ENCODE measurements at places on chromosomes 16 and 17.

GRCh38 chr16:24778671-24779070, 49.2 kb downstream of the TNRC6A start:
- no peak for DNase-seq

- no peak for DNase-seq
Measured at GRCh38 chr17:79262624-79263023, 188.0 kb downstream of the ENGASE start.

DNA sequence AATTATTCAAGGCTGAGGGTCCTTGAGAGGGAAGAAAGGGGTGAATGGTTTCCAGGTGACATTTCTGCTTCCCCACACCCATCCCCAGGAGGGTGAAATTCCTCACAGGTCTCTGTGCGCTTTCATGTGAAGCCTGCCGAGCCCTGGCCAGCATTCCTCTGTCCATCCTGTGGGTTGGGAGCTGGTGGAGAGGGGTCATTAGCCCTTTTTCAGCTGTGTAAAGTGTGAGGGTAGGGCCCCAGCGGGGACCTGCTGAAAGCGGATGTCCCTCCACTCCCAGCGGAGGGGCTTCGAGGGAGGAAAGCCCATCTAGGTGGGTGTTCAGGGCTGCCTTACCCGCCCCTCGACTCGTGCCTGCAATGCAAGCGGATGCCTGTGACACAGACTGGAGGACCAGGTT, 53.3 kb upstream of the DLX4 start:
- DNase-seq, result peak; percentile 61

DNA sequence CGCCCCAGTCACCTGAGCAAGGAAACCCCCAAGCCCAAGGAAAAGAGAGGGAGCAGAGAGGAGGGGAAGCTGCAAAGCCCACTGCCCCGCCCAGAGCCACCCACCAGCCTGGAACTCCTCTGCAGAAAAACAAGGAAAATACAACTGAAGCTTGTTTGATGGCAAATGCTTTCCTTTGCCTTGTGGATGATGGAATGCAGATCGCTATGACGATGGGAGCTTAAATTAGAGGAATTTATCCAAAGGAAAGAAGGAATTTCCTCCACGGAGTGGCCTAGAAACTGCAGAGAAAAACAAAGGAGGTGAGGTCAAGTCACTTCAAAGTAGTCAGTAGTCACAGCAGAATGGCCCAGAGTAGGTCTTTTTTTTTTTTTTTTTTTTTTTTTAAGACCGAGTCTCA, 31.5 kb upstream of the ASGR2 start:
- no peak for DNase-seq

GRCh38 chr17:48615047-48615962, at the start of gene HOXB8:
TSS of gene HOXB8 (minus strand) at chr17:48615292. CDS start at chr17:48614704, 588 bp downstream.
- DNase-seq, result peak; percentile 72

DNA sequence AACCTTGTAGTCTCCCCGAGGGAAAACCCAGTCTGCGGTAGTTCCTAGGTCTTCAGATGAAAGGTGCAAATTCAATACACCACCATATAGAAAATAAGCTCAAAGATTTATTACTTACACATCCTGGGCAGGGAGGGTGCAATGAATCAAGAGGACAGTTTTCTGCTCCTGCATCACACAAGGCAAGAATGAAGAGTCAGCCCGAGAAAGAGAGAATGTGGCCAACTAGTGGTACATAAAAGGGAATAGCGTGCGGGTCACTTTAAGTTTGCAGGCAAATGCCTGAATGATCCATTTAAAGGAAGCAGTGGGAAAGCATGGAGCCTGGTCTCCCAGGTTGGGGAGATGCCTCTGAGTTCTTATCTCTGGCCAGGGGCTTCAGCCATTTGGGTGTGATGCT, 403.4 kb downstream of the GRIN2A start:
- DNase-seq, result no peak

GRCh38 chr16:50521246-50521900, 26.8 kb upstream of the NKD1 start:
- no peak for DNase-seq

GRCh38 chr17:79023886-79024771, at the start of gene C1QTNF1:
TSS of gene C1QTNF1 (plus strand) at chr17:79024169. CDS start at chr17:79043969, 19,800 bp downstream.
- peak; percentile 67 for DNase-seq

DNA sequence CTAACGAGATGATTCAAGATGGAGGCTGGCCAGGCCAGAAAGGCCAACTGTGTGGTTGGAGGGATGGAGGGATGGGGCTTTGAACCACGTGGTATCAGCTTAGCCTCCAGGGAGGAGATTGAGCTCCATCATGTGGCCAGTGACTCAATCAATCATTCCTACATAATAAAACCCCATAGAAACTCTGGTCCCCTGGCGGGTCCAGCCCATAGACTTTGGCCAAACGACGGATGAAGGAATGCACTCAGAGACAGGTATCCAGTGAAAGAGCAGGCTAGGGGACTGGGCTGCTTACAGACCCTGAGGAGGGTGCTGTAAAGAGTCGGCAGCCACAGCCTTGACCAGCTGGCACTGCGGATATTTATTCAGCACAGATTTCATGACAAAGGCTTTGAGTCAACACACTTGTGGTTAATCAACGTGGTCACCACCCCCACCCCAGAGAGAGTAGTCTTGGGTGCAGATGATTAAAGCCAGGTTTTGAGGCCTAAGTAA, 308.7 kb upstream of the TNRC6C start:
- DNase-seq, result no peak

GRCh38 chr16:50025537-50025931, 509 bp downstream of the CNEP1R1 start:
- no peak for DNase-seq

GRCh38 chr17:51629232-51629631, 368.9 kb downstream of the UTP18 start:
- no peak for DNase-seq

DNA sequence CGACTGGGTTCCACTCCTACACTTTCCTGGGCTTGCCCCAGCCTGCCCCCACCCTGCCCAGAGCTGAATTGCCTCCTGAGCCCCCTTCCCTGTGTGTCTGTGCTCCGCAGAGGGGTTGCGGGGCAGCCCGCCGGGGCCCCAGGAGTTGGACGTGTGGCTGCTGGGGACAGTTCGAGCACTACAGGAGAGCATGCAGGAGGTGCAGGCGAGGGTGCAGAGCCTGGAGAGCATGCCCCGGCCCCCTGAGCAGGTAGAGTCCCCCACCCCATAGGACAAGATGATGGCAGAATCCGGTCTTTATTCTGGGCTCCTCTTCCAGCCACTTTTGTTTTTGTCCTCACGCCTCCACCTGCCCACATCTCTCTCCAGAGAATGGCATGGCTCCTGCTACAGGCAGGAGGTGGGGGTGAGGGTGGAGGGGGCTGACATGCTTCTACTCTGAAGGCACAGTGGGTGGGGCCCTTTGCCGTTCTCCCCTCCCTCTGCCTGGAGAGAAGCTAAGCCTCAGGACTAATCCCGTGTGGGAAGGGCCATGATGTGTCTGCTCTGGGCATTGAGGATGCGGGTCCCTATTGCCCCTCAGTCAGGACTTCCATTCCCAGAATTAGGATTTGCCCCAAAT, 3.5 kb downstream of the ACBD4 start:
- DNase-seq, result no peak

DNA sequence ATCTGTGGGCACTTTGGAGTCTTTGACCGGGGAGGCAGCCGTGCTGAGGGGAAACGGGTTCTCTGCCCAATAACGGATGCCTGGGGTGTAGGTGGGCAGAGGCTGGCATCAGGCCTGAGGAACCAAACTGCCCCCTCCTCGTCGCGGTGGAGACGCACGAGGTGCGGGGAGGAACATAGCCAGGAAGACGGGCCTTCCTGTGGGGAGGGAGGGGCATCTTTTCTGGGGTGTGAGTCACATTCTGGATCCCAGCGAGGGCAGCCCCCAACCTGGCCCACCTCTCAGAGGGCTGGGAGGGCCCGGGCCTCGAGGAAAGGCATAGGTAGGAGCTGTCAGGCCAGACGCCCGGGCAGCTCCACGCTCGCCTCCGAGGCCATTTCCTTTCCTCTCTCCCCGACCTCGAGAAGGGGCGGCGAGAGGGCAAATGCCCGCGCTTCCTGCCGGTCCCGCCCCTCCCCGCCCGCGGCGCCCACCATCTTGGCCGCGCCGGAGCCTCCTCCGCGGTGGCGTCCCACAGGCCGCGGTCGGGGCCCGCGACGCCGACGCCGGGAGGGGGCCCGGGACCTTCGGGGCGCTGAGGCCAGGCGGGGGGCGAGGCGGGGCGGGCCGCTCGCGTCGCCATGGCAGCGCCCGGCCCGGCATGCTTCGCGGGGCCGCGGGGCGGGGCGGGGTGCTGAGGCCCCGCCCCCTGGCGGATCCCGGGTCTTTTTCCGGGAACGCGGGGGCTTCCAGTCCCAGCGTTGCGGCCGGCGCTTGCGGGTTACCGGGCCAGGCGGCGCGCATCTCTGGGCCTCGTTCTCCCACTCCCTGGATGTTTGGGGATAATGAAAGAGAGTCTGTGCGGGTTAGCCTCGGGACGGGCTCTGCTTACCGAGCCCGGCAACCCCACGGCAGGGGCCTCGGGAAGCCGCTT, 13.2 kb downstream of the RAI1 start:
- peak; percentile 86 for DNase-seq

- no peak for DNase-seq
Measured at GRCh38 chr16:66905633-66906539, 12.8 kb downstream of the CDH16 start.

DNA sequence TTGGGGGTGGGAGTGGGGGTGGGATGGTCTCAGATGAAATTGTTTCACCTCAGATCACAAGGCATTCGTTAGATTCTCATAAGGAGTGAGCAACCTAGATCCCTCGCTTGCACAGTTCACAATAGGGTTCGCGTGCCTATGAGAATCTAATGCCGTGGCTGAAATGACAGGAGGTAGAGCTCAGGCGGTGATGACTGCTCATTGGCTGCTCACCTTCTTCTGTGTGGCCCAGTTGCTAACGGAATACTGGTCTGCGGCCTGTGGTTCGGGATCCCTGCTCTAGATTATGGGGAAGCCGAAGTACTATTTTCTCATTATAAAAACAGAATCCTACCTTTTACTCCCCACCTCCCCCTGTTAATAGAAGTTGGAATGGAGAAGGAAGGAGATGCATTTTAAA, 18.9 kb downstream of the CLTC start:
- DNase-seq, result no peak

GRCh38 chr17:80328634-80329380, 68.2 kb downstream of the RNF213 start:
- DNase-seq, result no peak

- no peak for DNase-seq
Measured at GRCh38 chr16:62256406-62256805, 220.2 kb upstream of the CDH8 start.

GRCh38 chr17:7969433-7969832, 33.0 kb upstream of the GUCY2D start:
- no peak for DNase-seq

All from right kidney (tissue), 9 donors.